ENCODE measurements at places on chromosomes 1 and 21.

DNA sequence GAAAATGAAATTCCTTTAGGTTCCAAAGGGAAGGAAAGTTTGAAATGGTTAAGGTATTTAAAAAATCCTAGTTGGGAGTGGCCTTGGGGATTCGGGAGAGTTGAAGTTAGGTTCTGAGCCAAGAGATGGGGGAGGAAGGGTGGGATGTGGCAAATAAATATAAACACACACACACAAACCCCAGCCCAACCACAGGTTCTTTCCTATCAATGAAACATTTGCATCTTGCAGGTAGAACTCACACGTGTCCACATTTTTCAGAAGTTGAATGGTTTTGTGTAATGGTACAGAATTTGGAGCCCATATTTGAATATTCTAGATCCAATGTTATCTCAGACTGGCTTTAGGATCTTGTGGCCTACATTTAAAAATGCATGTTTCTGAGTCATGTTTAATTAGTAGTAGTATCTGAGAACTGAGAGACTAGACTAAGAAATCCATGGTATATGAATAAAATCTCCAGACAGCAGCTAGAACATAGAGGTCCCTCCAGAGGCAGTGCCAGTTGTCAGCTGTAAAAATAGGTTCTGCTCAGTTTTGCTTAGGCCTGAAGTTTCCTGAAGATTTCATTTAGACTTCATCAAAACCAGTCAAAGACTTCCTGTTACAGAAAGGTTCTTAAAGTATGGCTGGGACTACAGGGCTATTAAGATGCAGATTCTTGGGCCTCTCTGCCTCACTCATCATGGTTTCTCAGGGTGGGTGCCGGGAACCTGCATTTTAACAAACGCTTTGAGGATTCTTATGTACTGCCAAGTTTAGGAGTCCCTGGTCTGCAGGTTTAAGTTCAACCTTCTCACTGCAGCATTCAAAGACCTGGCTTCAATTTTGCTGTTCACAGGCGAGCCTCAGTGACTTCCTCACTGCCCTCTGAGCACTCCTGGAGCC lies 21.3 kb downstream of the RUNX1 start:
- no peak for DNase-seq

DNA sequence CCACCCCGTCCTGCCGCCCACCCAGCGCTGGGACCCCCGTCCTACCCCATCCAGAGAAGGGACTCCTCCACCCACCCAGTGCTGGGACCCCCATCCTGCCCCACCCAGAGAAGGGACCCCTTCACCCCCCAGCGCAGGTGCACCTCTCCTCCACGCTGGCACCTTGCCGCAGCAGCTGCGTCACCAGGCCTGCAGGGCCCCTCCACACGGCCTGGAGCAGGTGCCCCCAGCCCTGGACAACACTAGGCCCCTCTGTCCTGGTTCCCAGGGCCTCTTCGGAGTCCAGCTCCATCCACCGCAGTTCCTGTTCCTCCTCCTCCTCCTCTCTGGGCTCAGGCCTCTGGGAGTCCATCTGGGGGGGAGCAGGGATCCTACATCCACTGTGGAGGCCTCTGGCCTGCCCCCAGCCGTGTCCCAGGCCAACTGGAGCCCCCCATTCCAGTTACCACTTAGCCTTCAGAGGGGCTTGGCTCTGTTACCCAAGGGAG lies 378 bp downstream of the ANKRD65 start:
- DNase-seq = no peak

DNA sequence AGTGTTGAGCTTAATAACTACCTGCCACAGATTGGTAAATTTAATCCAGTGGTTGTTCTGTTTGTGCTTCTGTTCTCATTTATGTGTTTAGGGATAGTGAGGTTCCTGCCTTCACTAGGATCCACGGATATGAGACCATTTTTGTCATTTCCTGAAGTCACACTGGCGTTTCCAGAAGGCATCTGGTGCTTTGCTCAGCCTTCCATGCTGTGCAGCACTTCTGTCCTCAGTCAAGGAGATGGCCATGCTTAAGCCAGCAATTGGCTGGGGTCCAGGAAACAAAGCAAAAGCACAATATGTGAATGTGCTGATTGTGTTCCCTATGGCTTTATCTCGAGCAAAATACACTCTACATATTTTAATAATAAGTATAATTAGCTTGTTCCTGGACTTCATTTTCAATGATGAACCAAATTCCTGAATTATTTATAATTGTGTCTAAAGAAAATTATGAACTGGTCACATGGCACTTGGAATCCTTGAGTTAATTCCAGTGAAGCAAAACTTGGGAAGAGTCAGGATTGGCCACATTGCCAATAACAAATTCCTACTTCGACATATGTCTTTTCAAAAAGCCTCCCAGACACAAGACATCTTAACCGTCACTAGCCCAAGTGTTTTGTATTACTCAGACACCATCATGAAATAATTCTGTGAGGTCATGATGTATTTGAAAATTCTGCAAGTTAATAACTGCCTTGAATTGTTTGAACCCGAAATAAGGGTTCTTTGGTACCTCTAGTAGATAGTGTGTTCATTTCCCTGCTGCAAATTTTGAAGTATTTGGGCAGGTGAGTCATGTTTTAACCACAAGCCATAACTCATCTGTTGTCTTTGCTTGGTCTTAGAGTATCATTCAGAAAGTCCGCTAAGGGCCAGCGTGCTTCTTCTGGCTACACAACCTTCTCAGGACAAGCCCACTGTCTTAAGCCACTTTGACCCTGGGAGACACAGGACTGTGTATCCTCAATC lies 412.4 kb downstream of the DISC1 start:
- no peak for DNase-seq

DNA sequence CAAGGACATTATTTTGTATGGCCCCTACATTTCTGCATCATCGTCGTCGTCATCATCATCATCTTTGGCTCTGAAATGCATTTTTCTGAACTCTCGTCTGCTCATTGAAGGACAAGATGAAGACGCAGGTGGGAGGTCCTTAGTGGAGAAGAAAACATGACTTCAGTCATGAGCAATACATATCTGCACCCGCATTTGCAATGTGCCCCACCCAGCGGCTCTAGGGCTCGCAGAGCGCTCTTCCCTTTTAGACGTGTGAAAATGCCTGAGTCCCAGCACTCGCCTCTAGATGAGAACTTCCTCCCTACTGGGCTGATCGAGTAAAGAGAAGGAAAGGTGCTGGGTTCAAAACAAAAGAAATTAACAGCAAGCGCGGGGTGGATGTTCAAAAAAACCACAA lies 10.1 kb downstream of the C1orf174 start:
- no peak for DNase-seq

GRCh38 chr21:21163904-21164303 lies 165.7 kb downstream of the NCAM2 start:
- DNase-seq = no peak

- no peak for DNase-seq
Observed at GRCh38 chr21:25903607-25904006, 168.8 kb downstream of the GABPA start.

- no peak for DNase-seq
Observed at GRCh38 chr1:45883658-45884057, 80.2 kb downstream of the MAST2 start.

GRCh38 chr1:17119076-17119772 lies at the start of gene PADI2:
PADI2 (minus strand) TSS chr1:17119451; CDS start chr1:17119371, 80 bp downstream.
- DNase-seq = no peak

DNA sequence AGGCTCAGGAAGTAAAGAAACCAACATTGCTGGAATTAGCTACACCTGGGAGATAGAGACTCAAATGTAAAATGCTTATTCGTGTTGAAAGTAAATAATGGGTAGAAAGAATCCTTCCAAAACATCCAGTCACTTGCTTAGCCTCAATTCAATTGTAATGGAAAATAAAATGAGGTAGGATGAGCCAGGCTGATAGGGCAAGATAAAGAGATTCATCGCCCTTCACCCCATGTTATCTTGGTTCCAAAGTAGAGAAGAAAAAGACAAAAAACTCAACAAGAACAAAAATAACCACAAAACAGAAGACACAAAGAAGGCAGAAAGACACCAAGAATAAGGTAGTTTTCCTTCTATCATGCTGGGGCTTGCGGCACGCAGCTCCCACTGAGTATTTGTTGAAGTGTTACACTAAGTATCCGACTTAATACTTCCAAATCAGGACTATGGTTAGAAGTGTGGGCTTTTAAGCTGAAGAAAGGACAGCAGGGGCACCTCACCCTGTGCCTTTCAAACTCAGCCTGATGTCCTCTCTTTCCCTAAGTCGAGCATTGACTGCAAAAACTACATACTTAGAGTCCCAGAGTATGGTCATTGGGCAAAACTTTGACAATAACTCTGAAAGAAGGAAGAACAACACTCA lies 202.1 kb downstream of the VAV3 start:
- no peak for DNase-seq

- DNase-seq = no peak
Observed at GRCh38 chr1:110645821-110646735, 28.7 kb downstream of the KCNA3 start.

DNA sequence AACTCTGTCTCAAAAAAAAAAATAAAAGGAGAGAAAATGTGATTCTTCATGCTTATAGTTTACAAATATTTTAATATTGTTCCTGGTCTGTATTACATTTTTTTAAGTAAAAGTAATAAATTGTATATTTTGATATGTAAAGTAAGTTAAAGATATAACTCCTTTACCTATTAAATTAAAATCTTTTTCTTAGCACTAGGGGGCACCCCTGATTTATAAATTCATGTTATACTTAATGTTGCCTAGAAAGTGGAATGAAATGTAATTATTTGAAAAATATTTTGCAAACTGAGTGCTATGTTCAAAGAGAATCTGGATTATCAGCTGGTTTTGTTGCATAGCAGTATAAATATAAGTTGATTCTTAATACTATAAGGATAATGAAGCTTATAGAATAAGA lies 49.2 kb downstream of the RALGPS2 start:
- DNase-seq = no peak

GRCh38 chr1:65065524-65066418 lies 82.2 kb upstream of the AK4 start:
- no peak for DNase-seq

DNA sequence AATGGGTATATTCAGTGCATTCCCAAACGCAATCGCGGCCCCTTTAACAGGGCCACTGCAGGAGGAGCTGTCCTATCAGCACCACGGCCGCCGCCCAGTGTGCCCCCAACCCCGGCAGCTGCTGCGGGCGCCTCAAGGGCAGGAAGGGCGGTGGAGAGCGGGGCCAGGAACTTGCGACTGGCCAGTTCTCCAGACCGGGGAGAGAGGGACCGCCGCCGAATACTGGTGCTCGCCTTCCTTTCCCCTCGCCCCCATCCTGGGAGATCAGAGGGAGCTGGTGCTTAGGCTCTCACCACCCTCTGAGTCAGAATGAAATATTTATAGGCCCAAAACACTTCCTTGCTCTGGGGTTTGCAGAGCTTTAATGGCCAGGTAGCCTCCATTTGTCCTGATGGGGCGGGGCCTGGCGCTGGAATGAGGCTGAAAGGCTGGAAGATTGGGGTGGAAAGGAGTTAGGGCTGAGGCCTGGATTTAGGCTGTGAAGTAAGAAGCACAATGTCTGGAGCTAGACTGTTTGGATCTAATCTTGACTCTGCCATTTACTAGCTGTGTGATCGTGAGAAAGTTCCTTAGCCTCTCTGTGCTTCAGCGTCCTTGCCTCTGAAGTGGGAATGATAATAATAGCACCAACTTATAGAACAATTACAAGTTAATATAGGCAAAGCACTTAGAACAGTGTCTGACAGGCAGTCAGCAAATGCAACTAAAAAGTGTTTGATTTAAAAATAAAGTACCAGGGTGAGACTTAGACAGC lies 75.5 kb downstream of the NAV1 start:
- DNase-seq = no peak

GRCh38 chr1:78779831-78780230 lies 130.2 kb downstream of the IFI44 start:
- no peak for DNase-seq

DNA sequence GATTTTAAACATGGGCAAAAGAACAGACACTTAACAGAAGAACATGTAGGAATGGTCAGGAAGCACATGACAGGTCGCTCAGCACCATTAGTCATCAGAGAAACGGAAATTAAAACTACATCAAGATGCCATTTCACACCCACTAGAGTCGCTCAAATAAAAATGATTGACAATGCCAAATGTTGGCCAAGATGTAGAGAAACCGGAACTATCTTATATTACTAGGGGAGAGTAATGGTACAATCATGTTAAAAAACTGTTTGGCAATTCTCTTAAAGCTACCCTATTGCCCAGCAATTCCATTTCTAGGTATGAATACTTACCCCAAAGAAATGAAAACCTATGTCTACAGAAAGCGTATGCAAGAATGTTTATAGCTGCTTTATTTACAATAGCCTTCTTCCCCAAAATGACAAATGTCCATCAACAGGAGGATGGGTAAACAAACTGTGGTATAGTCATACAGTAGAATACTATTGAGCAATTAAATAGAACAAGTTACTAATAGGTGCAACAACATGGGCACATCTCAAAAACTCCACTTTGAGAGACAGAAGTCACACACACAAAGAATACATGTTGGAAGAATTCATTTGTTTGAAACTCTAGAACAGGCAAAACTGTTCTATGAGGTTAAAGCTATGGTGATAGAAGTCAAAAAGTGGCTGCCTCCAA lies 92.8 kb downstream of the ETS2 start:
- no peak for DNase-seq

DNA sequence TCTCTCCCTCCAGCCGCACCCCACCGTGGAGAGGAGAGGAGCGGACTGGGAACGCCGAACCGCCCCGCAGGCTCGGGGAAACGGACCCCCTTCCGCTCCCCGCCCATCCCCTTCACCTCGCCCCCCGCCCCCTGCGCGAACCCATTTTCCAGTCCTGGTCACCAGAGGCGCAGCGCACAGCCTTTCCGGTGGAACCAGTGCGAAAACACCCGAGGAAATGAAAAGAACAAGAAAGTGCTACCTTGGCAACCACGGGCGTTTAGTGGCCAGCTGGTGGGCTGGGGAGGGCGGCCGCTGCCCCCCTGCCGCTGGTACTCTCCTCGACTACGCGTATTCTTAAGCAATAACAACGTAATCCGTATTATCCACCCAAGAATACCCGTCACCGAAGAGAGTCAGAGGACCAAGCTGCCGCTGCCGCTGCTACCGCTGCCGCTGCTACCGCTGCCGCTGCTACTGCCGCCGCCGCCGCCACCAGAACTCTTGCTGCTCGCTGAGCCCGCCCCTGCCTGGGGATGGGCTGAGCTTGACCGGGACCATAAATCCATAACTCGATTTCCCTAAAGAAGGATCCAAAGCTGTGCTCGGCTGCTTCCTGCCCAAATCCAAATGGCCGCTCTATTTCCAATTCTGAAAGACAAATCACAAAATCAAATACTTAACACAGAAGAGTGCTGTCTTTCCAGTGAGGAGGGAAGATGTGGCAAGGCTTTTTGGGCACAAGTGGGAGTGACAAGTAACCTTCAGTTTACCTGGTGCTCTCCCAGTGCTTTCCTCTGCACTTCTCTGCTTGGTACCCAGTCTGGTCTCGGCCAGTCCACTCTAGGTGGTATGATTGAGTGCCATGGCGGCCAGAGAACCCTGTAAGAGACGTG lies 125.2 kb upstream of the DPYD start:
- no peak for DNase-seq

GRCh38 chr21:25550352-25551120 lies 56.7 kb downstream of the MRPL39 start:
- no peak for DNase-seq

GRCh38 chr1:47828978-47829377 lies 168.2 kb downstream of the TRABD2B start:
- no peak for DNase-seq

Measured in activated CD8-positive, alpha-beta memory T cell treated with anti-CD3 and anti-CD28 coated beads for 1 hour (primary cell).